ENCODE measurements at places on chromosomes 12 and 14.

DNA sequence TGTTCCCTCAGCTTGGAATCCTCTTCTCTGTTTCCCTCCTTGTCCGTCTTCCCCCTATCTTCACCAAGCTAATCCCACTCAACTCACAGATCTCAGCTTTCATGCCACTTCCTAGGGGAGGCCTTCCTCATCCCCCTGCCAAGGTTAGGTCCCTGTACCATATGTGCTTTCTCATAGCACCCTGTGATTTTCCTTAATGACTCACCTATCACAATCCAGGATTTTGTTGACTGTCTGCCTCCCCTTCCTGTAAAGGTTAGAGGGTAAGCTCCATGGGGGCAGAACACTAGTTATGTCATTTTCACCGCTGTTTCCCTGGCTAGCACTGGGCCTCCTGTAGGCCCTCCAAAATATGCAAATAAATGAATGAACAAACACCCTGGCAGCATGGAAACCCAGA is 57.6 kb downstream of the CRADD start:
- DNase-seq = no peak

DNA sequence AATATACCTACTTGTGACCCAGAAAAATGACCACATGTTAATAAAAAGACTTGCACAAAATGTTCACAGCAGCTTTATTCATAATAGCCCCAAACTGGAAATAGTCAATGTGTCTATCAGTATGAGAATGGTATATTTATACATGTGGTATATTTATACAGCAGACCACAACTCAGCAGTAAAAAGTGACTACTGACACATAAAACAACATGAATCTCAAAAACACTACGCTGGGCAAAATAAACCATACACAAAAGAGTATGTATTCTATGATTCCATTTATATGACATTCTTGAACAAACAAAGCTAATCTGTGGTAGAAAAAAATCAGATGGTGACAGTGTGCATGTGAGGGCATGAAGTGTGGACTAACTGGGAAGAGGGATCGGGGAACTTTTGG is 35.1 kb downstream of the ARF6 start:
- no peak for DNase-seq

DNA sequence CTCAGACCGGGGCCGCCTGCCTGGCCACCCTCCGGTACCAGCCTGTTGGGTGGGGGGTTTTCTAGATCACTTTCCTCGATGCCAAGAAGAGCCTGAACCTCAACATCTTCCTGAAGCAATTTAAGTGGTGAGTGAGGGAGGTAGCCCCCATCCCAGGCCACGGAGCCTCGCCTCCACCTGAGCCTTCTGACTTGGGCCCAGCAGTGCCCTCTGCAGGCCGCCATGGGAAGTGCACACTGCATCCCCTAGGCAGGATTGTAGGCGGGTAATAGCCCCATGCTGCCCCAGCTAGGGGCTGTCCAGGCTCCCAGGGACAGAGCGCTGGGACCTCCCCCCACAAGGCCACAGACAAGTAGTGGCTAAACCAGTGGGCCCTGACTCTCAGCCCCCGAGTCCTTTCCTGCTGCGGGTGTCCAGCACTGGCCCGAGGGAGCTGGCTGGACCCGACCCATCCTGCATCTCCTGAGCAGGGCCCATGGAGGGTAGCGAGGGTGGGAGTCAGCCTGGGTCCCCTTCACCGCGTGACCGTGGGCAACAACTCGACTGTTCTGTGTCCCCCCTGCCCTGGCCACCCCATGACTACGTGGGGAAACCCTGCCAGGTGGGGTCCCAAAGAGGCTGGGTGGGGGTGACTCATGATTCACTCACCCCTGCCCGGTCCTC is 15.3 kb upstream of the ADSS1 start:
- DNase-seq = peak; percentile 54

DNA sequence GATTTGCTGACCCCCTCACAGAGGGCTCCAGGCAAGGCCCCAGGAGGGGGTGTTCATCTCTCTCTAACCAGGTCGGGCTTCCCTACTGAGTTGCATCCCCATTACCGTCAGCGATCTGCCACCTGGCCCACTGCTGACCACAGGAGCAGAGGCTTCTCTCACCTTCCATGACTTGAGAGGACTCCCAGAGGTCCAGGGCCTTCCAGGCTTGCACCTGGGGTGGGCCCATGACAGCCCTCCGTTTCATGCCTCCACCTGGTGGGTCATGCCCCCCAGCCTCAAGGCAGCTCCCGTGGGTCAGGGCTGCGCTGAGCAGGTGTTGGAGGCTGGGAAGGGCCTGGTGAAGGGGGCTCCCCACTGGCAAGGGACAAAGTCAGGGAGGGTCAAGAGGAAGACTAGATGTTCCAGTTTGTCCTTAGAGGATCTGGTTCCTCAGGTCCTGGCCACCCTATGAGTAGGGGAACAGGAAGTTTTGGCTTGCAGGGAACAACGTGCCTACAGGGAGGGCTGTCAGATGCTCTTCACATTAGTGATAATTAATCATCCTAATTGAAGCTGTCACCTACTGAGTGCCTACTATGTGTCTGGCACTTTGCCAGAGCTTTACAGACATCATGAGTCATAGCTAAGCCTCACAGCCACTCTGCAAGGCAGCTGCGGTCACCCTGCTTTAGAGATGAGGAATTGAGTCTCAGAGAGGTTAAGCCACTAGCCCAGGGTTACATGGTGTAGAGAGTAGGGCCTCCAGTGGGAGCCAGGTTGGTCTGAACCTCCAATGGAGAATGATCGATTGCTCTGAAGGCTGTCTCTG is 13.8 kb downstream of the NFKBIA start:
- DNase-seq = no peak

- peak; percentile 78 for DNase-seq
Measured at GRCh38 chr12:95336387-95337067, 118.9 kb downstream of the VEZT start.

DNA sequence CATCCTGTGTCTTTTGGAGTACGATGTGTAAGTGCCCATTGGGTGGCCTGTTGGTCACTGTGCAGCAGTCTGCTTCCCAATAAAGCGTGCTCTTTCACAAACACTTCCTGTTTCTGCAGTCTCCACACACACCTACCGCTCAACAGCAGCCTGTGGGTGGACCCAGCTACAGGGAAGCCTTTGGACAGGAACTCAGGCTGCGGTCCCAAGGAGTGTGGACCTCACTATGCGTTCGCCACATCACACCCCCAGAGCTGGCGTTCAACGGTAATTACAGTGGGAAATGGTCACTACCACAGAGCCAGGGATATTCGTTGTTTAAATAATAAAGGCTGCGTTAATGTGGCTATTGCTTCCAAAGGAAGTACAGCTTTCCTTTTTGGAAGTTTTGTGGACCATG is 16.2 kb downstream of the PSMC1 start:
- no peak for DNase-seq

DNA sequence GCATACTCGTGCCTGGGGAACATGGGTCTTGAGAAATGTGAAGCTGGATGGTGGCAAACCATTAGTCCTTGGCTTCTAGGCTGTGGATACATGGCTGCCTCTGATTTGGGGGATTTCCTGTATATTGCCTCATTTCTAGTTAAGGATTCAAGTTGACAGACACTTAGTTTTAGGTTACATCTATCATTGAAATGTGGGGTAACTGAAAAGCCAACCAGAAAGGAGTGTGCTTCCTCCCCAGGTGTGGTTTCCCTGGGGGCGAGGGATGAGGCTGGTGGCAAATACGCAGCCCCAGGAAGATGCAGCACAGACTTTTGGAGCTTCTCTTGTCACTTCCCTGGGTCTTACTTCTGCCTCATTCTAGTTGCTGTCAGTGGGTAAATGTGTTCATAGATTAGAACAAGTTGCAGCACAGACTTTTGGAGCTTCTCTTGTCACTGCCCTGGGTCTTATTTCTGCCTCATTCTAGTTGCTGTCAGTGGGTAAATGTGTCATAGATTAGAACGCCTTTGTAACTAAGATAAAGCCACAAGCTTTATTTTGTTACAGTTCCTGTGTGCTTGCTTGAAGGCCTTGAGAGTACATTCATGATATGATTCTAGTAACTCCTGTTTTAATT is 85.1 kb downstream of the BORCS5 start:
- no peak for DNase-seq

GRCh38 chr14:99633141-99633540 is 11.8 kb upstream of the HHIPL1 start:
- DNase-seq = no peak

DNA sequence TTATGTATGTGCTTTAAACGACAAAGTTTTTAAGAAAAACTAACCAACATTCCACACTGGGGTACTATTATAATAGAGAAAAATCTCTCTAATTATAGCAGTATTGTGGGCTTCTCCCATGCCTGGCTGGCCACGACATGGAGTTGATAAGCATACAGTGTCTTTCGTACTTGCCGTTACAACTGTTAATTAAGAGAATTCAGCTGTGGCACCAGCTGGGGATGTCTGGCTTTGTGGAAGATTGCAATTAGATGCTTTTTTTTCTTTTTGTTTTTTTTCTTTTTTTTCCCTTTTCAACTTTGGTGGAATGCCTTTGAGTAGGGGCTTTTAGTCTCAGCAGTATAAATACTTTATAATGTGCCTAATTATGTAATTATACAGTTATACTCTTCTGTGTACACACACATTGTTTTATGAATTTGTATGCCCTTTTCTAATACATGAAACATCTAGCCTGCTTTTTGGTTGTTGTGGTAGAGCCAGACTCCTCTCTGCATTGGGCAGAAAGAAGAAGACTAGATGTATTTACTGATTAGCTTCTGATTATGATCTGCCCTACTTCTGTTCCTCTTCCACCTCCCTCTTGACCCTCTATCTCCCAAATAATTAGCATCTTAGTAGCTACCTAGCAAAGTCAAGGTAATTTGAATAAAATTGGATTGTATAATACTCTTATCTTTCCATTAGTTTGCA is 76.4 kb downstream of the SUSD6 start:
- no peak for DNase-seq

DNA sequence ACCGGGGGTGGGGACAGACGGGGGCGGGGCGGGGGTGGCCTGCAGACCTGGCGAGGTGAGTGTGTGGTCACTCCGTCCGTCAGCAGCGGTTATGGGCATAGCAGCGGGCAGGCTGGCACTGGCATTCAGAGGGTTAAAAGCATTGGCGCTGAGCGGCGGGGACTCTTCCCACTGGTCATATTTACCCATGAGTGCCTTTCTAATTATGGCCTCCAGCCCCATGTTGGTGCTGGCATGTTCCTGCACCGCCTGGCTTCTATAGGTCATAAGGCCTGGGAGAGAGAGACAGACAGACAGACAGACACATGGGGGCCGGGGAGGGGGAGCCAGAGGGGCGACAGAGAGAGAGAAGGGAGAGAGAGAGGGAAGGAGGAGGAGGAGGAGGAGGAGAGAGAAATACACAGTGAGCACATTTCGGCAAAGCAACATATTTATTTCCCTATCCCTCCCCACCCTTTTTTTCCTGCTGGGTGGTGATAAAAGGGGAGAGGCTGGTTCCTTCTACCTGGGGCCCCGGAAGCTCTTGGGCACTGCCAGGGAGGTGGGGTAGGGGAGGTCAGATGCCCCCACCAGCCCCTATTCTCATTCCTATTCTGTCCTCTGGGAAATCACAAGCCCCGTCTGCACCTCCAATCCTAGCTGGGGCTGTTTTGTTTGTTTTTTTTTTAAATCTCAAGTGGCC is 32.6 kb downstream of the RFLNA start:
- DNase-seq = no peak

- no peak for DNase-seq
Measured at GRCh38 chr12:15899282-15899870, 11.8 kb upstream of the DERA start.

DNA sequence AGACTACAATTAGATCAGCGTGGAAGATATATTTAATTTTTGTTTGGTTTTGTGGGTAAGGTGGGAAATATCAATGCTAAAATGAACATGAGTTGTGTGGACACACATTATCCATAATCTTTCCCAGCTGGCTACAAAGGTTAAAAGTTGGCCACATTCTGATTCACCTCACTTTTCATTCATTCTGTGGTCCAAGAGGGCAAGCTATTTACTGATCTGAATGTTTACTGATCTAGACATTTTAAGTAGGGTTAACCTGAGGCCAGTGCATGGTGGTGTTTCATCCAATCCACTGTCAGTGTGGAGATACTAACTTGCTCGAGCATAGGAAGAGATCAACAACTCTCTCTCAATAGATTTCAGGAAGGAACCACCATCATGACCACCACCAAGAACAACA is 71.6 kb downstream of the DCAF5 start:
- DNase-seq = no peak

- DNase-seq = no peak
Measured at GRCh38 chr12:2187195-2187945, 134.6 kb downstream of the CACNA1C start.

GRCh38 chr12:51359851-51360250 is 13.4 kb upstream of the CELA1 start:
- DNase-seq = no peak

GRCh38 chr12:13980538-13981295 is 685 bp downstream of the GRIN2B start:
- DNase-seq = no peak

GRCh38 chr14:103705504-103706284 is 9.6 kb downstream of the XRCC3 start:
- DNase-seq = no peak

GRCh38 chr12:82749015-82749414 is 62.3 kb downstream of the TMTC2 start:
- DNase-seq = no peak

DNA sequence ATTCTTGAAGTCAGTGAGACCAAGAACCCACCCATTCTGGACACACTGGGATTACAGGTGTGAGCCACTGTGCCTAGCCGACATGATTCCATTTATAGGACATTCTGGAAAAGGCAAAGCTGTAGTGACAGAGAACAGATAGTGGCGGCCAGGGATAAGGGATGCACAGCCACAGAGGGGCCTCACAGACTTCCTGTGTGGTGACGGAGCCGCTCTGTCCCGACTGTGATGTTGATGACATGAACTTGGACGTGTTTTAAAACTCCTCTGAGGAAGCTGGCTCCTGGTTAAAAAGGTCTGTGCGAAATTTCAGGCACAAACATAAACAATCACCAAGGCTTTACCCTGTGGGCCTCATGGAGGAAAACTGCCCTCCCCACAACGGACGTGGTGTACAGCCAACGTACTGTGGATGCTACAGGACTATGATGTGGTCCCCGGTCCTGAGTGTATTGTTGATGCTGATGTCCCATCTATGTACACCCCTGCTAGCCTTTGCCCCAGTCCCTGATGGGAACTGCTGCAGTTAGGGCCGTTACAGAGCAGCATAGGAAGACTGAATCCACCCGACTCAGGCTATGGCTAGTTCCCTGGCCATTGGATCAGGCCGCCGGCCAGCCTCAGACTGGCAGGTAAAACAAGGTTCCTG is 15.9 kb downstream of the ZNF605 start:
- no peak for DNase-seq

- DNase-seq = no peak
Measured at GRCh38 chr12:3311027-3311402, 180.0 kb upstream of the PRMT8 start.
